Adrenal gland (tissue), 19 donors: ENCODE measurements at places on chromosomes 6 and 20.

- DNase-seq, result no peak
These were observed 59.9 kb downstream of the SYNDIG1 start for GRCh38 chr20:24529369-24529719.

- no peak for DNase-seq
These were observed 6.0 kb upstream of the SOX18 start for GRCh38 chr20:64055396-64055892.

DNA sequence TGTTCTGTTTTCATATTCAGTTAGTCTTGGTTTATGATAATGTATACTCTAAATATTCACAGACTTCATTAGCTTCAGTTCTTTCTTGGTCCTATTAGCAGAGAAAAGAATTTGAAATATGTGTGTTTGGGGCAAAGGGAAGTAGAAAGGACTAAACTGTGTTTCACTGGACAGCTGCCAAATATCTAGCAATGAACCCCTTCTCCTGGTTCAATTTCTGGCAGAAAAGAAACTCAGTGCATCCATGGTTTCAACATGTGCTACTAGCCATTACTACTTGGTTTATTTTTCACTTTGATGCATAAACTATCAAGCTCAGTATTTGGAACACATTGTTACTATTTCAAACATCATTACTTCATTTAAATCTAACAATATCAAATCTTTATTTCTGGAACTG, 43.6 kb downstream of the FBXL4 start:
- DNase-seq, result no peak

DNA sequence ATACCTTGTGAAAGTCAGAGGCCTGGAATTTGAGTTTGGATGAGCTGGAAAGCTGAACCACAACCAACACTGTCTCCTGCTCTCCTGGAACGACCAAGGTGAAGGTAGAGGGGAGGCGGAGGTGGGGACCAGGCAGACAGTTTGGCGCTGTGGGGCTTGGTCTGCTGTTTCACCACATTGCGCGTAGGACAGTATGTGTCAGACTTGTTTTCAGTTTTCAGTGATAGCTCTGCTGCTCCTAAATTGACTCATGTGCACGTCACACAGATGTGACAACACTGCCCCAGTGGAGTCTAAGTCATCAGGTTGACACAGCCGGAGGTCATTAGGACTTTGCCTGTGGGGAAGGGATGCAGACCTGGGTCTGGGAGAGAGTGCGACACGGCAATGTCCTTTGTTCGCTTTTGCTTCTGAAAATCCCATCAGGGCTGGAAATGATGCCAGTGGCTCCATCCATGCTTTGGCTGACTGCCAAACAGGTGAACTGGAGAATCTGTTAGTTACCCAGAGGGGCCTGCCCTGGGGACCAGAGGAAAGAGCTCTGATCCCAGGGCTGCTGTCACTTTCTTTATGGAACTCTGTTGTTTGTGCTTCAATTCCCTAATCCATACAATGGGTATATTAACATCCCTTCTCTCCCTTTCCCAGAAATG, 255.5 kb downstream of the CDC5L start:
- DNase-seq, result no peak

DNA sequence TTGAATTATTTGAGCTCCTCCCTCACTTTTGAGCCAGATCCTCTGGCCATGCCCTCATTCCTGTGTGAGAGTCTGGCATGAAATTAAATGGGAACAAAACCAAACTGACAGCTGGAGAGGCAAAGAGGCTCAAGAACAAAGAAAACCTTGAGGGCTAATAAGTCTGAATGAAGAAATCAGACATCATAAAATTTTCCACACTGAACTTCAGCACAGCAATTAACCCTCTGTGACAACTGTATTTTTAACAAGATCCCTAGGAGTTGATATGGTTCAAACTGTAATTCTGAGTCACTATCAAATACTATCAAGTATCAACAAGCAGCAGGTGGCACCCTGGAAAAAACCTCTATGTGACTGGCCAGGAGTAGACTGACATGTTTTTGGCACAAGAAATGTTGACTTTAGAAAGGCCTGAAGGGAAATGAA, 109.4 kb upstream of the EMILIN3 start:
- DNase-seq, result peak; percentile 64

GRCh38 chr20:31593221-31594001, 11.7 kb upstream of the ID1 start:
- DNase-seq, result no peak

GRCh38 chr6:169215201-169215681, 38.4 kb downstream of the THBS2 start:
- no peak for DNase-seq

- no peak for DNase-seq
These were observed 19.6 kb downstream of the FARS2 start for GRCh38 chr6:5280920-5281319.

DNA sequence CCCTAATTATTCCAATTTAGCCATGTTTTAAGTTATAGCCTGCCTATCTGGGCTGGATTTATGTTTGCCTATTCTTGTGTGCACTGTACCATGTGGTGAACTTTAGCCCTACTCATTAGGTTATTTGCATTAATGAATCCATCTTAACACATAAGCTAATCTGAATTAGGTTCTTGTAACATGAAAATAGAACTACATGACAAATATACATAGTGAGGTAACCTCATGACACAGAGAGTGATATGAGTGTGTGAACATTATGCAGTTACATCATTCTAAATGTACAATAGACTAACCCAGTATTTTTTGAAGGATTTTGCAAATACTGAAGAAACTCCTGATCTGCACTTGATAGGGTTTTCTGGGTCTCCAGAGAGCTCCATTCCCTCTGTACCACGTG, 733.7 kb upstream of the CITED2 start:
- DNase-seq, result no peak

DNA sequence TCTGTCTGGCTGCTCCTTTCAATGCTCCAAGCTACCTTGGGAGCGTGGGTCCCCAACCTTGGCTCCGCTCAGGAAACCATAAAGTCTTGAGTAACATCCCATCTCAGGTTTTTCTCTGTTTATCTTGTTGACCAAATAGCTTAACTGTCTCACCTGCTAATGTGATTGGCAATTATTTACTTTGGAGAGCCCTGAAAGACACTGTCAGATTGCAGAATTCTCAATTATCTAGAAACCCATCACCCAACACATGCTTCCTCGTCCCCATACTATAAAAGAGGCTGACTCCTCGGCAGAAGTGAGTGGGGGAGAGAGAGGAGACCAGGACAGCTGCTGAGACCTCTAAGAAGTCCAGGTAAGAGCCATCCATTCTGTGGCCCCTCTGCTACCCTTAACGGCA, at the start of gene BPIFA1:
Gene BPIFA1 (plus strand): TSS at position 301 of the 400 bp plus-strand sequence. CDS start 1,716 bp downstream, outside the sequence.
- DNase-seq, result no peak

- DNase-seq, result no peak
These were observed 100.9 kb downstream of the FUT9 start for GRCh38 chr6:96116674-96117073.

- no peak for DNase-seq
These were observed 4.5 kb upstream of the TCEA2 start for GRCh38 chr20:64058536-64058935.

GRCh38 chr20:45427236-45428149, 11.6 kb downstream of the PIGT start:
- no peak for DNase-seq

GRCh38 chr20:5923493-5923892, 26.8 kb downstream of the TRMT6 start:
- DNase-seq, result no peak

DNA sequence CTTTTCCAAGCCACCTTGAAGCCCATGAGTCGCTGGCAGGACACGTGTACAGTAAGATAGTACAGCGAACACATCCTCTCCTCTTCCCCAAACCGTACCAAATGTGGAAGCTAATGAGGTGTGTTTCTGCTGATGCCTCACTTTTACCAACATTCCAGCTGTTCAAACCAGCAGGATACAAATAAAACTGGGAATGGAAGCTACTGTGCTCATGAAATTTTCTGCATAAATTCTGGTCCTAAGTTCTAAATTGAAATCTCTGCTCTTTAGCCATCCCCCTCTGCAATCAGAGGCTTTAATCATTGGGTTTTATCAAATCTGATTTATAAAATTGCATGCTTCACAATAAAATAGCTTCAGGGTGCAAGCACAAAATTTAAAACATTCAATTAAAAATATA, 81.9 kb upstream of the RIN2 start:
- DNase-seq, result no peak

GRCh38 chr6:75526502-75527127, 33.0 kb upstream of the FILIP1 start:
- peak; percentile 78 for DNase-seq
